ENCODE measurements at places on chromosomes 5 and 9. TPM values are rescaled to one million over a fixed set of nuclear protein-coding genes. Genes with fewer than 3 reads are reported as not detected.

- H3K4me1 ChIP-seq = peaks cover 25% of the 10 kb centered on the region
- no peaks in the 10 kb centered on the region for H3K36me3 ChIP-seq
- no peaks in the 10 kb centered on the region for H3K27me3 ChIP-seq
- no peak overlapping the region for H3K27ac ChIP-seq
- H3K4me3 ChIP-seq = no peak overlapping the region
These were observed 115.5 kb downstream of the SLC12A2 start for GRCh38 chr5:128199104-128199503.

FAM78A gene
- 0.78 TPM for total RNA-seq

GRCh38 chr5:856531-857425, 6.0 kb upstream of the ZDHHC11 start:
- H3K4me3 ChIP-seq = no peak overlapping the region
- no peaks in the 10 kb centered on the region for H3K4me1 ChIP-seq
- no peak for DNase-seq
- no peaks in the 10 kb centered on the region for H3K27me3 ChIP-seq

RC3H2 gene
- total RNA-seq = 24.7 TPM

Measured in body of pancreas (tissue), 4 donors.